ENCODE measurements at places on chromosomes 5 and 9.

GRCh38 chr9:37465249-37466036, at the start of gene ZBTB5:
Gene ZBTB5 (minus strand): TSS chr9:37465450. CDS start chr9:37442551, 22,899 bp downstream.
- peak; percentile 99 for DNase-seq

- no peak for DNase-seq
Measured at GRCh38 chr5:5140479-5141338, 579 bp downstream of the ADAMTS16 start.

DNA sequence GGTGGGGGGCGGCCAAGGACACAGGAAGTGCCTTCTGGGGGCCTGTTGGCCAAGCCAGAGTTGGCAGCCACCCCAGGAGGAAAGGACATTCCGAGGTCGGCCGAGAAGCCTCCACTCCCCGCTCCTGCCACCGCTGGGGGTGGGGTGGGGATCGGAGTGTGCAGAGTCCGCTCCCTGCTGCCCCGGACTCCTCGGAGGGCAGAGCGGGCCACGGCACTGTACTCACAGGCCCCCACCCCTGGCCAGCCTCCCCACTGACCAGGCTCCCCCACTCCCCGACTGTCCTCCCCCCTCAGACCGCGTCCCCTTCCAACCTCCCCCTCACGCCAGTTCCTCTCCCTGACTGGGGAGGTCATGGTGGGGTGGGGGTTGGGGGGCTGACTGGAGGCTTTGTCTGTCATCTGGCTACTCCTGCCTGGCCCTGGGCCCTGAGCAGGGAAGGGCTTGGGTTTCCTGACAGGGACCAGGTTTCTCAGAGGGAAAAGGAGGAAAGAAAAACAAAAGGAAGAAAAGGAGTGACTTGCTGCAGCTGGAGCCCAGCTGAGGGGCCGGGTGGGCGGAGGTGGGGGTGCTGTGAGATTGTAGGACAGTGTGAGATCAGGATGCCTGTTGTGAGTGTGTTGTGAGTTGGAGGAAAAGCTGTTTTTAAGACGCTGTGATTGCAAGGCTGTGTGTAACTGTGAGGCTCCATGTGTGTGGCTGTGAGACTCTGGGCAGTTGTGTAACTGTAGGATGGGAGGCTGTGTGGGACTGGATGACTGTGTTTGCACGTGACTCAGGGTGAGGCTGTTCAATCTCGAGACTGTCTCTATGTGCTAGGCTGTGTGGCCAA, 29.7 kb downstream of the CNTFR start:
- DNase-seq = no peak

DNA sequence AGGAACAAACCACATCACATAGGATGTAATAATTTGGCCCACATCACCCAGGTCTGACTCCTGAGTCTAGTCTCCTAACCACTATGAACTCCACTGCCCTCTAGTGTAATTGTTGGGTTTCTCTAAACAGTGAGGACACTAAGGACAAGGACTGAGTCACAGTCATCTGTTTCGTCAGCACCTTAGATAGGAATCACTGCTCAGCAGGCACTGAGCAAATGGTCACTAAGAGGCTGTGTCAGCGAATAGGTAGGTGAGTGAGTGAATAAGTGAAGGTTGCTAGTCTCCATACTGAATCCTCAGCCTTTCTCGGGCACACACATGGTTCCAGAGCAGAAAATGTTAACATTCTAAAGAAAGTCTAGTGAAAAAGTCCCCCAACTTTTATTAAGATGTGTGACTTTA, 278.6 kb downstream of the SPOCK1 start:
- no peak for DNase-seq

DNA sequence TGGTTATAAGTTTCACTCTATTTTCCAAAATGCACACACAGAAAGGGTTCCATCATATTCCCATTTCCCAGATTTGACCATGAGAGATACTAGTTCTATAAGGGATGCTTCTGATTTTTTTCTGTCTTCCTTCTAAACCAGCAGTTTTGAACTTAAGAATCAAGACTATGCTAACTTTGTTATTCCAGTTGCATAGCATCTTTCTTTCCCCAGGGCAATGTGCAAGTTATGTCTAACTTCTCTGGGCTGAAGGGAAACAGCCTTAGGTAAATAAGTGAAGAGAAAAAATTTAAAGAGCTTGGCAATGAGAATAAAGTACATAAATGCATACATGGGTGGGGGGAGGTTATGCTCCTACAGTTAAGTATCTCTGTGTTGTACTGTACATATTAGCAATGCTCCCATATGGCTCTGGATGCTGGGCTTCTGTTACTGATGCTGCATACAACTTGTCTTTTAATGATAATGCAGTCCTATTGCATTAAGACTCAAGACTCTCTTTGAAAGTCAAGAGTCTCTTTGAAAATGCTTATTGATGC, 125.8 kb upstream of the SLC12A2 start:
- DNase-seq = no peak

GRCh38 chr5:40414922-40415321, 264.8 kb upstream of the PTGER4 start:
- no peak for DNase-seq

DNA sequence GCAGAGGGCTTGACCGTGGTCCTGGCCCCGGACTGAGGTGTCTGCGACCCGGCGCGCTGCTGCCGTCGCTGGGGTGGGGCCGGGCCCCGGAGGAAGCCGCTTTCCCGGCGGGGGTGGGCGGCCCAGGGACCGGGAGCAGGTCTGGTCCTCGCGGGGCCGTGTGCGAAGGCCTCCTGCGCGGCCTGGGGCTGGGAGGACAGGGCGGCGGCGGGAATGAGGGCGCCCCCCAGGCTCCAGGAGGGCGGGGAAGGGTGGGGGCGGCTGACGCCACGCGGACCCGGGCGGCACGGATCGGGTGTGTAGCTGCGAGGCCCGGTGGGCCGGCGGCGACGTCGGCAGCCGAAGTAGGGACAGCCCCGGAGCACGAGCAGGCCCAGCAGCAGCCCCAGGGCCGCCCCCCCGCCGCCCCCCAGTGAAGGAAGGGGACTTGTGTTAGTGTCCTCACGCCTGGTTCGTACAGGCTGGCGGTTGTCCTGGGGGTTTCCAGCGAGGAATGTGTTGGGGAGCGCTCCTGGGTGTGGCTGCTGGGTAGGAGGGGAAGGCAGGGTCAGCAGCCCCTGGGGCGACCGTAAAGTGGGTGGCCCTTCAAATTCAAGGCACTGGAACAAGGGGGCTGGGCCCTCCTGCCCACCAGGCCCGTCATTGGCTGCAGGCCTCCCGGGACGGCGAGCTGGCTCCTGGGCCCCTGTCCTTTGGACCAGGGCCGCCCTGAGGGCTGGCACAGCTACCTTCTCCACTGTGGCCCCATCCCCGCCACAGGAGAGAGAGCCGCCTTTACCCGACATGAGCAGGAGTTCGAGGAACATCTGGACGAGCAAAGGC, 597 bp upstream of the TMEM250 start:
- peak; percentile 45 for DNase-seq

DNA sequence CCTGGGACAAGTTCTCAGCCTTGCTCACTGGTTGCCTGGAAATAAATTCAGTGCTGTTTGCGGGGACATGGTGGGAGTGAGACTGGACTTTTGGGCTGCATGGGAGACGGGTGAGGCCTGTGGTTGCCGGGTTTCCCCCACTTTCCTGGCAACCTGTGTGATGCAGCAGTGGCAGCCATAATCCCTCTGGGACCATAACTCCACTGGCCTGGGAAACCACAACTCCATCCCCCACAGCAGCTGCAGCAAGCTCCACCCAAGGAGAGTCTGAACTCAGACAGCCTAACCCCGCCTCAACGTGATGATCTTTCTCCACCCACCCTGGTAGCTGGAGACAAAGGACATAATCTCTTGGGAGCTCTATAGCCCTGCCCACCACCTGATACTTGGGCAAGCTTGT, 349.9 kb downstream of the PIK3R1 start:
- DNase-seq = no peak

- no peak for DNase-seq
Measured at GRCh38 chr9:93525476-93525875, 50.9 kb upstream of the PHF2 start.

DNA sequence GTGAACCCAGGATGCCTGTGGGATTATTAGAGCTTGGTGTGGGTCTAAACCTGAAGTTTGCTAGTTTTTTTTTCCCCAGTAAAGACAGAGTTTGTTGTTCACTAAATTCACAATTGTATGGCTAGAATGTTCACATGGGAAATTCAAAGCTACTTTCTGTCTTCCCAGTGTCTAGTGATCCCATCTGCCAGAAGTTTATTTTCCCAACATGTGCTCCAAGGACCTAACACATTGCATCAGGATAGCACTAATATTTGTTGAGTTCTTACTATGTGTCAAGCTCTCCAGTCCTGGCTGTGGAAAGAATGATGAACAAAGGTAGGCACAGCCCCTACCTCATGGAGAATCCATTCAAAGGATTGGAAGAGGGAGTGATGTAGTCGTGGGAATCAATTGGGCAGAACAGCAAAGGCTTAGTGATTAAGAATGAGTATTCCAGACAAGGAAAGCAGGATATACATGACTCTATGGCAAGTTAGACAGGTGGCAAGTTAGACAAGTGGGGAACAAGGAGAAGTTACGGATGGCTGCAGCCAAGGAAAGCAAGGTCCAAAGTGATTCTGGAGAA, 521.5 kb upstream of the WWC1 start:
- no peak for DNase-seq

DNA sequence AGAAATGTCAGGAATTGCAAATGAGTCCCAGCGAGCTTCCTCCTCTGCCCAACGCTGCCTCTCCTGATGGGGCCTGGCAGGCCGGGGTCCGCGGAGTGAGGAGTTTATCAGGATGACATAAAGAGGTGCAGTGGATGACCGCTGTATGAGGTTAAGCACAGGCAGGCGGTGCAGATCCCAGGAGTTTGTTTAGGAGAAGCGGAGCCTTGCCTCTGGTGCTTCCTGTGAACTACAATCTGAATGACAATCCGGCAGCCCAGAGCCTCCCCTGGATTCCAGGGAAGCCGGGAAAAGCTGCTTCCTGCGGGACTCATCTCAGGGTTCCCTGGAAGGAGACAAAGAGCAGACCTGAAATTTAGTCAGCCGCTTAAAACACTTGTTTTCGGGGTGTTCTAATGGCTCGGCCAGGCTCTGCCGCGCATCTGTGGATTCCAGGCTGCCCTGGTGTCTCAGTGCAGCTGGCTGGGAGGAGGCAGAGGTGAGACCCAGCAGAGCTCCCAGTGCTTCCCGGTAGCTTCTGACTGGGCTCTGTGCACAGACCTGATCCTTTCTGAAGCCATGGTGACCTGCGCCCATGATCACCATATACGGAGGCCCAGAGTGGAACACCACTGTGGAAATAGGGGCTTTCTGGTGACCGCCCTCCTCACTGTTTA, 69.8 kb upstream of the IRX4 start:
- no peak for DNase-seq

DNA sequence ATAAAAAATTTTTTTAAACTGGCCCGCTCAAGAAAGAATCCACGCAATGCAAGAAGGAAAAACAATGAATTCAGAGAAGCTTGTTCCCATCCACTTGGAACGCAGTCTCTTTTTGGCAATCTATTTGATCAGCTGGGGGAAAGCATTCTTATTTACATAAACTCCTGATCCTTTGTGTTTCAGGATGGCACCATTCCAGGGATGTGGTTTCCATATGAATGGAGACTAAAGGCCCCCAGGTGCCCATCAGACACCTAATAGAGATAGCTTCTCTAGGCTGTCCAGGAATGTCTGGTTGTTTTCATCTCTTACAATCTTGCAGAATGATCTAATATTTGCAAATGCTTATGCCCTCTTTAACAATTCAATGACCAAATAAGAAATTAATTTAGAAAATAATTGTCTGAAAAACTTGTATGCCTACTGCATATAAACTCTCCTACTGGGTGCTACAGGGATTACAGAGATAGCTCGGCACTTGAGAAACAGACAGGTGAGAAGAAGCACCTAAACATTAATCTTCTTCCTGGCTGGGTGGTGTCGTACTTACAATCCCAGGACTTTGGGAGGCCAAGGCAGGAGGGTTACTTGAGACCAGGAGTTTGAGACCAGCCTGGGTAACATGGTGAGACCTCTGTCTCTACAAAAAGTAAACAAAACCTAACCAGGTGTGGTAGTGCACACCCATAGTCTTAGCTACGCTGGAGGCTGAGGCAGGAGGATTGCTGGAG, 3.0 kb upstream of the RASGRF2 start:
- DNase-seq = no peak

DNA sequence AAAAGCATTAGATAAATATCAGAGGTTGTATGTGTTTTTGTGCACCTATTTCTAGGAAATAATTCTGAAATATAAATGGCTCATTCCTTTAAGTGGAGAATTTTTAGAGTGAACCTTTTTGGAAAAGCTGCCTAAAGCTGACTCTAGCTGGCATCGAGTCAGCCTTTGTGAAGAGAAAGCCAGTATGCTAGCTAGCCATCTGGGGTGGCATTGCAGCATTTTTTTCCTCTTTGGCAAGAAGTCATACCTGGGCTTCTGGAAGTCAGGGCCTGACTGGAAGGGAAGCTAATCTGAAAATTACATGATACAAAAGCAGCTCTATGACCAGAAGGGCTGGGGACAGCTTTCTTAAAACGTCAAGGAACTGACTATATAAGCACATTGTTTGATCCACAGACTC, 19.7 kb downstream of the ANP32B start:
- DNase-seq = no peak

GRCh38 chr5:171444582-171444981, 25.1 kb downstream of the FGF18 start:
- DNase-seq = no peak
